ENCODE measurements at places on chromosomes 3 and 15. TPM values are rescaled to one million over a fixed set of nuclear protein-coding genes. Genes with fewer than 3 reads are reported as not detected.

DNA sequence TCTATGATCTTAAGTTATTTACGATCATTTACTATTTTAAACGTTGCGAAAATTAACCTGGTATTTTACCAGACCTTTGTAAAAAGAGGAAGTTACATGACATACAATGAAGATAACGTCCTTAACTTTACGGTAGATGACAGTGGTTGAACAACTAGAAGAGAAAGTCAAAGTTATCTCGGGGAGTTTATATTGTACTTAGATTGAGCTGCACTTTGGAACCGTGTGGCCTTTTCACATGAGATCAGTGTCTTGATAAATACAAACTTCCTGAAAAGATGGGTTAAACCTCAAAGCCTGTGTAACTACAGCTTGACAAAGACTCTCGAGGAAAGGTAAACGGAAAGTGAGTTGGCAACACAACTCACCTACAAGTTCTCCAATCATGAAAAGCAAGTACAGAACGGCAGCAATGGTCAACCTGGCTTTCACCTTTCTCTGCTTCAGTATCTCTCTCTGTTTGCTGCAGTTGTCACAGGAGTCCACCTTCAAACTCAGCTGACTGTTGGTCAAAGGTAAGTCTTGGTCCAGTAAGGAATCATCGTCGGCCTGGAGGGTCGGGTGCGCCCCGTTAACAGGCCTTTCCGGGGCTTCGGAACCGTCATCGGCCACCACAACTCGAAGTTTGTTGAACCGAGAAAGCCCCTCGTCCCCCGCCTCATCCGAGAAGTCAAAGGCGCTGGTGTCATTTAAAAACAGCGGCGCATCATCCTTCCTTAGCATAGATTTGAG, 793 bp downstream of the SLC30A4 start:
- no peaks in the 10 kb centered on the region for H3K36me3 ChIP-seq
- peaks cover 7% of the 10 kb centered on the region for H3K4me1 ChIP-seq
- DNase-seq: no peak
- H3K27ac ChIP-seq: peak overlapping the region; percentile 66
- peak overlapping the region; percentile 93 for H3K4me3 ChIP-seq

DNA sequence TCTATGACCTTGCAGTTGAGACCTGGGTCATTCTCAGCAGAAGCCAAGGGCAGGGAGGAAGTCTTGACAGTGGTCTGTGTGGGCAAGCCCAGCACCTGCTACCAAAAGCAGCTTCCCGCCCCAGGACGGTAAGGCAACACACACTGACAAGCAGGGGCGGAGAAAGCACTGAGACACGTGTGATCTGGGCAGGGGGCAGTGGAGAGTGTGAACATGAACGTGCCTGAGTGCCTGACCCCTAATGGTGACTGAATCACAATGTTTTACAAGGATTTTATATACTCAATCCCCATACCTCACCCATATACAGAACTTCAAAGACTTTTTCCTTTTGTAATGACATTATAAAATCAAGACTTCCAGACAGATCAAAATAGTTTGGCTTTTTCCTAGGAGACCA, 35.2 kb downstream of the ANP32A start:
- H3K27ac ChIP-seq: no peak overlapping the region
- peaks cover 24% of the 10 kb centered on the region for H3K36me3 ChIP-seq
- no peaks in the 10 kb centered on the region for H3K27me3 ChIP-seq
- H3K4me1 ChIP-seq: peaks cover 36% of the 10 kb centered on the region

Gene TMEM115
- 55.0 TPM for total RNA-seq

Gene NR2E3
- 0.92 TPM for total RNA-seq

Gene STXBP5L
- 0.07 TPM for total RNA-seq

DNA sequence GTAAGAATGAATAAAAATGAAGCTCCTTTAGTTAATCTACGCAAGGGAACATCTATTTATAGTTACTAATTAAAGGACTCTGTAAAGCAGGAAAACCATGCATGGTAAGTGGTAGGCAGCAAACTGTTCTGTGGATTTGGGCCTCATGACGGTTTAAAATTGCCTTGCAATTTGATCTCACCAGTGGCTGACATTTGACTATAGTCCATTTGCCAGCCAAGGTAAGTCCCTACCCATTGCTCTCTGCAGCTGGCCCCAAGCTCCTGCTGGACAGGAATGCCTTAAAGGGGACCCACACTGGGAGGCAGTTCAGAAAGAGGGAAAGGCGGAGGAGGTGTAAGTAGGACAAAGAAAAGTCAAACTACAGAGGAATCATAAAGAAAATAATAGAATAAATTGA, 203.3 kb downstream of the PLCL2 start:
- H3K27ac ChIP-seq: peak overlapping the region; percentile 79
- DNase-seq: no peak
- H3K4me3 ChIP-seq: no peak overlapping the region
- H3K36me3 ChIP-seq: no peaks in the 10 kb centered on the region
- peaks cover 28% of the 10 kb centered on the region for H3K4me1 ChIP-seq

GRCh38 chr3:155714295-155714718, 30.6 kb downstream of the PLCH1 start:
- H3K4me1 ChIP-seq: no peaks in the 10 kb centered on the region
- H3K4me3 ChIP-seq: no peak overlapping the region
- H3K27ac ChIP-seq: no peak overlapping the region

DNA sequence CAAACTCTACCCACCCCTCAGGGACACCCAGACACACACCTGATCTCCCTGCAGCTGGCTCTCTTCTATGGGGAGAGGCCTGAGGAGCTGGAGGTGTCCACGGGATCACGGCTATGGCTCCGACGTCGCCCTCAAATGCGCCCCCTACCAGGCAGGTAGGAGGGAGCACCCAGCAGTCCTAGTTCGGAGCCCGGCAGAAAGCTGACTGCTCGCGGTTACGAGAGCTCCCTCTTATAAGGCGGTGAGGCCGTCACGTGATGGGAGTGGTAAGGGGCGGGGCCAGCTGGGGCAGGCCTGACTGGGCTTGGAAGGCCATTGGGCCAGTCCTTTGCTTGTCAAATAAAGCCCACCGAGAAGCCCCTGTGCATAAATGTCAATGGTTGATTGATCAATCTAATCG, at the start of gene PRR20G:
Gene PRR20G (minus strand): TSS at position 207 of the 400 bp plus-strand sequence. CDS start 681 bp downstream, outside the sequence.
- no peaks in the 10 kb centered on the region for H3K27me3 ChIP-seq
- H3K4me3 ChIP-seq: no peak within 1 kb of the TSS
- DNase-seq: no peak

DNA sequence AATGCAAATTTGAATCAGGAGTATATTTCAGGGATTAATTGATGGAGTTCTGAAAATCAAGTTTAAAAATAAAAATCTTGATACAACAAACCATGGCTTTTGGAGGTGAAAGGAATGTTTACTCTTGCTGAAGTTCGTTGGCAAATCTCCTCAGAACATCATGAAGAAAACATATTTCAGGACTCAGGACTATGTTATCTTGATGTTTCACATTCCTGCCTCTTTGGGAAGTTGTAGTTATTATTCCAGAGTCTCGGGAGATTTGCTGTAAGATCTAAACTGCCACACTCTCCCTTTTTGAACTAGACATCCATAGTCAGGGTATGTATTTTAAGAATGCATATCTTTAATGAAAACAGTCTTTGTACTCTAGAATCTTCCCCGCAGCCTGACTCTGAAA, 271.2 kb downstream of the RBMS3 start:
- H3K36me3 ChIP-seq: no peaks in the 10 kb centered on the region
- peak overlapping the region; percentile 17 for H3K4me3 ChIP-seq

DNA sequence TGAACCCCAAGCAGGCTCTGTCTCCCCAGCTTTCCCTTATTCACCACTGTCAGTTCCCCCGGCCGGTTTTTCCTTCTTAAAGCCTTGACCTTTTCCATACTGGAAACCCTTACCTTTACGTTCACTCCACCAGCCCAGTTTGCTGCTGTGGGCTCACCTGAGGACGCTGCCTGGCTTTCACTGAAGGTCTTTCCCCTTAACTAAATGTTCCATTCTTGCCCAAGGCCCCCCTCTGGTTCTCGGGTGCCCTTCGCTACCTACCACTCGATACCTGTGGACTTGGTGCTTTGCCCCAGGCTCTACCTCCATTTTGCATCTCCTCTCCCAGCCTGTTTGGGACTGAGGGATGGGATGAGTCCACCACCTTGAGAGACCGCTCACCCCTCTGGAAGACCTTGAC, 851 bp downstream of the AP2M1 start:
- H3K4me1 ChIP-seq: peaks cover 24% of the 10 kb centered on the region
- H3K27me3 ChIP-seq: no peaks in the 10 kb centered on the region
- H3K27ac ChIP-seq: peak overlapping the region; percentile 74

Gene MRAS
- 62.3 TPM for total RNA-seq

DNA sequence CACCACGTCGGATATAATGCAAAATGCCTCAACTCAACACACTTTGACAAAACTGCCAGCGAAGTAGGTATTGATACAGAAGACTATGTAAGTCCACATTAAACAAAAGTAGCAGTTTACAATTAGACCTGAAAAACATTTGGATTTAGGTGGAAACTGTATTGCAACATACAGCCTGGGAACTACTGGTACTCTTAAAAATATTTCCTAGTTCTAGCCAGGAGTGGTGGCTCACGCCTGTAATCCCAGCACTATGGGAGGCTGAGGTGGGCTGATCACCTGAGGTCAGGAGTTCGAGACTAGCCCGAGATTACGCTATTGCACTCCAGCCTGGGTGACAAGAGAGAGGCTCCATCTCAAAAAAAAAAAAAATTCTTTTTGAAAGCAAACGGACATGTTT, 246.2 kb downstream of the ZBTB20 start:
- no peak for DNase-seq
- H3K4me1 ChIP-seq: peaks cover 8% of the 10 kb centered on the region
- H3K27ac ChIP-seq: peak overlapping the region; percentile 25

GRCh38 chr15:78045189-78045588, 32.3 kb downstream of the TBC1D2B start:
- H3K4me1 ChIP-seq: peaks cover 28% of the 10 kb centered on the region
- no peak overlapping the region for H3K27ac ChIP-seq
- H3K27me3 ChIP-seq: no peaks in the 10 kb centered on the region
- H3K36me3 ChIP-seq: peaks cover 7% of the 10 kb centered on the region
- no peak for DNase-seq
- no peak overlapping the region for H3K4me3 ChIP-seq

Gene CHL1
- 7.5 TPM for total RNA-seq

DNA sequence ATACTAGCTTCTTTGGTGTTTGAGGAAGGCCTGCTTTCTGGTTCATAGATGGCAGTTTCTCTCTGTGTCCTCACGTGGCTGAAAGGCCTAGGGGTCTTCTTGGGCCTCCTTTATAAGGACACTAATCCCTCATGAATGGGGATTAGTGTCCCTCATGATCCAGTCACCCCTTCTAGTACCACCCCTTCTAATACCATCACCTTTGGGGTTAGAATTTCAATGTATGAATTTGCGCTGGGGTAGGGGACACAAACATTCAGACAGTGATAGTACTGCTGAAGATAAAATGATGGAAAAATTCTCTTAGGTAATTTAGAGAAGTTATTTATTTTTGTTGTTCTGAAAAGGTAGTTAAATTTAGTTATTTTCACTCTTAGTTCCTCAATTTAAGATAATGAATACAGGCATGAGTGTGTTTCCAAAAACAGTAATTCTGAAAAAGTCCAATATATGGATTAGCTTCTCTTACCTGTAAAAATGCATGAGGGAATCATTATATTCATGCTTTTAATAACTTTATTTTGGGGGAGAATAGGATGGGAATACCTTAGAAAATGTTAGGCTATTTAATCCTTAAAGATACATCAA, 103.6 kb downstream of the FNDC3B start:
- peak overlapping the region; percentile 58 for H3K27ac ChIP-seq
- no peak overlapping the region for H3K4me3 ChIP-seq
- peaks cover 49% of the 10 kb centered on the region for H3K4me1 ChIP-seq
- no peak for DNase-seq
- no peaks in the 10 kb centered on the region for H3K27me3 ChIP-seq
- H3K36me3 ChIP-seq: no peaks in the 10 kb centered on the region

Gene CFAP100
- not detected for total RNA-seq

Gene AADACL2
- total RNA-seq: not detected

DNA sequence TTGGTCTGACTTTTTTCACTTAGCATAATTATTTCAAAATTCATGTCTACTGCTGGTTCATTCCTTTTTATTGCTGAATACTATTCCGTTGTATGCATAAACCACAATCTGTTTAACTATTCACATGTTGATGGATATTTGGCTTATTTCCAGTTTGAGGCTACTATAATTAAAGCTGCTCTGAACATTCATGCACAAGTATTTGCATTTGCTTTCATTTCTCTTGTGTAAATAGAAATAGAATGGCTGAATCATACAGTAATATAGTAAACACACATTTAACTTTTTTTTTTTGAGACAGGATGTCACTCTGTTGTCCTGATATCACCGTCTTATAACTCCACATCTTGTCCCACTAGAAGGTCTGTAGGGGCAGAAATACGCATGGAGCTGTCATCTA, 57.3 kb downstream of the NMNAT3 start:
- no peaks in the 10 kb centered on the region for H3K36me3 ChIP-seq
- H3K27me3 ChIP-seq: no peaks in the 10 kb centered on the region
- no peak for DNase-seq
- no peak overlapping the region for H3K4me3 ChIP-seq

DNA sequence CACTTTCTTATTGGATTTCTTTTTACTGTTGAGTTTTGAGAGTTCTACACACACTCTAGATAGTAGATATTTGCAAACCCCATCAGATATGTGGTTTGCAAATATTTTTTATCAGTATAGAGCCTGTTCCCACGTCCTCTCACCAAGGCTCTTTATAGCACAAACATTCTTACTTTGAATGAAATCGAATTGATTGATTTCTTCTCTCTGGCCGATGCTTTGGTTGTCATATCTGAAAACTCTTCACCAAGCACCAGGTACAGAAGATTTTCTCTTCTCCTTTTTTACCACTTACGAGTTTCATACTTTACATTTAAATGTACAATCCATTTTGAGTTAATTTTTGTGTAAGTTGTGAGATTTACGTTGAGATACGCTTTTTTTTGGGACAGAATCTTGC, 163.4 kb downstream of the PTPRG start:
- no peak overlapping the region for H3K4me3 ChIP-seq
- peaks cover 30% of the 10 kb centered on the region for H3K4me1 ChIP-seq
- no peaks in the 10 kb centered on the region for H3K27me3 ChIP-seq
- H3K36me3 ChIP-seq: no peaks in the 10 kb centered on the region
- DNase-seq: no peak

GRCh38 chr15:85534031-85534430, 153.6 kb downstream of the AKAP13 start:
- H3K4me1 ChIP-seq: peaks cover 10% of the 10 kb centered on the region
- no peak for DNase-seq
- no peaks in the 10 kb centered on the region for H3K36me3 ChIP-seq
- H3K4me3 ChIP-seq: no peak overlapping the region

Gene CFAP20DC
- not detected for total RNA-seq

DNA sequence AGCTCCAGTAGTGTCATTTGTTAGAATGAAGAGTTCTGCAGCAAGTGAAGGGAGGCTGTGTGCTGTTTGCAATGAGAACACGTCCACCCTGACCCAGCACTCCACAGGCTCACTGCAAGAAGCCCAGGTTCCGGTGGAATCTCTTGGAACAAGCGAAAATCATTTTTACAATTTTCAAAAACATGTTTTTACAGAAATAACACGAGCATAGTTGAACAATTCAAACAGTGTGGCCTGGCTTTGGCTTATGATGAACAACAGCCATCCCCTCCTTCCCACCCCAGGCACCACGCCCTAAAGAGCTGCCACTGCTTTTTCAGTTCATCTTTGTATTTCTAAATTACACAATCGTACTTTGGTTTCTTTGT, 59.5 kb upstream of the KY start:
- H3K27ac ChIP-seq: no peak overlapping the region
- DNase-seq: no peak
- H3K27me3 ChIP-seq: no peaks in the 10 kb centered on the region
- H3K36me3 ChIP-seq: no peaks in the 10 kb centered on the region
- peaks cover 3% of the 10 kb centered on the region for H3K4me1 ChIP-seq

GRCh38 chr15:72592097-72592496, 62.4 kb upstream of the GOLGA6B start:
- peak overlapping the region; percentile 47 for H3K27ac ChIP-seq
- H3K36me3 ChIP-seq: no peaks in the 10 kb centered on the region
- peaks cover 4% of the 10 kb centered on the region for H3K4me1 ChIP-seq
- no peak overlapping the region for H3K4me3 ChIP-seq
- no peaks in the 10 kb centered on the region for H3K27me3 ChIP-seq

Gene BRK1
- 126 TPM for total RNA-seq
